ENCODE measurements at places on chromosomes 5 and 9.
A peak's percentile ranks its signal among the peaks of the same experiment; 100 is the strongest.

GRCh38 chr5:56313596-56313995, 80.5 kb upstream of the ANKRD55 start:
- no peak overlapping the region for H3K4me3 ChIP-seq
- peaks cover 2% of the 10 kb centered on the region for H3K36me3 ChIP-seq
- H3K27ac ChIP-seq, result no peak overlapping the region
- DNase-seq, result no peak
- H3K27me3 ChIP-seq, result no peaks in the 10 kb centered on the region

DNA sequence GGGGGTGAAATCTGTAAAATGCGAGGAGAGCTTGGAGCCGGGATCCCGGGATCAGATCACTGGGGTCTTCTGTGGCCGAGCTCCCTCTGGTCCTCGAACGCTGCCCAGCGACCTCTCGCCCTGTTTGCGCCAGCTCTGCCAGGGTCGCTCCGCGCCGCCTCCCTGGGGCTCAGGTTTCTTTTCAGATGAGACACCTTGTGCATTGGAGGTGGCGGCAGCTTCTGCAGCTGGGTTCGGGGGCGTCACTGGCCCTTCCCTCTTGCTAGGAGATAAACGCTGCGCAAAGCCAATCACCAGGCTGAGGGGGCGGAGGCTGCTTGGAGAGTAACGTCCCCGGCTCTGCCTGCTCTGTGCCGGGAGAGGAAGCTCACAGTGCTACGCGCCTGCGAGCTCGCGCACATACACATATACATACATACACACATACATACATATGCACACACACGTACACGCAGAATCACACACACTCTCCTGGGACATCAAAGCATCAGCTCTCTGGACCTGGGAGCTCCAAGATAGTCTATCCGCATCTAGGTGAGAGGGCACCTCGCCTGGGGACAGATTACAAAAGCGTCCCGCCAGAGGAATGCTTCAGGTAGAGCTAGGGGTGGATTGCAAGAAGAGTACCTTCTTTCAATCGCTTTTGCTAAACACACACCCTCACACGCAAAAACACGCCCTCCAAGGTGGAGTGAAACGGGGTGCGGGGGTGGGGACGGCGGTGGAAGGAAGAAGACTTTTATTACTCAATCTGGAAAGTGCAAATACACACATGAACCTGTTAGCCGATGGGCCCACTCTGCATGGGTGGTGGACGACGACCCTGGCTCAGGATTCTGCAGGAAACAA, at the start of gene ST8SIA4:
TSS of gene ST8SIA4 (minus strand) at position 244 of the 849 bp plus-strand sequence. CDS start 327 bp downstream, outside the sequence.
- H3K4me3 ChIP-seq, result peak within 1 kb of the TSS; percentile 93
- peaks cover 39% of the 10 kb centered on the region for H3K4me1 ChIP-seq
- H3K36me3 ChIP-seq, result peaks cover 22% of the 10 kb centered on the region
- DNase-seq, result peak; percentile 96
- H3K27me3 ChIP-seq, result no peaks in the 10 kb centered on the region

DNA sequence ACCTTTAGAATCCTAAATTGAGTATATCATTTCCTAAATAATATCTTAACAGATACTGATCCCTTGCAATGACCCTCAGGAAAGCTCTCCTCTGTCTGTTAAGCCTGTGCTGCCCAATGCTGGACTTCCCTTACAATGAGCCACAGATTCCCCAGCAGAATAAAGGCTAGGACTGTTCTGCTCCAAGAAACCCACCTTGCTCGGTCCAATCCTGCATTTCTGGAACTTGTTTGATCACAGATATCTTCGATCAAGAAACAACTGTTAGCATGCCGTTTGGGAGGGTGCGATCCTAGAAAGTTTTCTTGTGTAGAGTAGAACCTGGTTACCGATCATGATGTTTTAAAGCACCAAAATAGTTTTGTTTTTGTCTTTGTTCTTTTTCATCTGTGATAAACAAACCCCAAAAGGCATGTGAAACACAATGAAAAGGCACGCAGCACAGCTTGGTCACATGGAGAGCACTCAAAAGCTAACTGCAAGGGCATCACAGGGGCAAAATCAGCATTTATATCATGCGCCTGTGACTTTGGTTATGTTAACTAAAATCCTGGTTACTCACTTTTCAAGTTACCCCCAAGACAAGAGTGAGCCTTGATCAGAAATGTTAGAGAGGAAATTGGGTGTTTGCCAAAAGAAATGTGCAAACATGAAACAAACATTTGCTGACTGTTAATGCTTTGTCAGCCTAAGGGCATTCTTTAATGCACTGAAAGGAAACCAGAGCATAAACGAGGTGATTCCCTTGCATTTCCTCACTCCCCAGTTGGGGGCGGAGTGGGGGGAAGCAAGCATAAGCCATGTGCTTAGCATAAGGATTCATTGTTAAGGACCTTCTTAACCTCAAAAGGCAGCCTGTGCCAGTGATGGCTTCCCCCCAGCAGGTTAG, 61.9 kb upstream of the ADAMTS16 start:
- H3K27me3 ChIP-seq, result no peaks in the 10 kb centered on the region
- no peak for DNase-seq
- no peak overlapping the region for H3K27ac ChIP-seq
- no peak overlapping the region for H3K4me3 ChIP-seq

DNA sequence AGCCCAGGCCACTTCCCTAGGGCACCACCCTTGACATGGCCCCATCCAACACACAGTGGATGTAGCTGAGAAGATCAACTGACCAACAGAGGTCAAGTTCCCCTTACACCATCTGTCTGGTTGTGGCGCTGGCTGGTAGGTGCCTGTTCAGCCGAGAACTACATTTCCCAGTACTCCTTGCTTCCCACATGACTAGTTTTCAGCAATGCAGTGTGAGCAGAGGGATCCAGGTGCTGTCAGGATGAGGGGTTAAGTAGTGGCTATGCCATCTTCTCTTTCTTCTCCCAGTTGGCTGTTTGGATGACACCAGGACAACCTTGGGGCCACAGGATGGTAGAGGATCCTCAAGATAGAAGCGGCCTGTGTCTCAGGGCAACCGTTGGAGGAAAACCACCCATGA, 48.6 kb upstream of the SH3PXD2B start:
- H3K4me1 ChIP-seq, result no peaks in the 10 kb centered on the region
- no peak overlapping the region for H3K27ac ChIP-seq
- no peaks in the 10 kb centered on the region for H3K36me3 ChIP-seq

DNA sequence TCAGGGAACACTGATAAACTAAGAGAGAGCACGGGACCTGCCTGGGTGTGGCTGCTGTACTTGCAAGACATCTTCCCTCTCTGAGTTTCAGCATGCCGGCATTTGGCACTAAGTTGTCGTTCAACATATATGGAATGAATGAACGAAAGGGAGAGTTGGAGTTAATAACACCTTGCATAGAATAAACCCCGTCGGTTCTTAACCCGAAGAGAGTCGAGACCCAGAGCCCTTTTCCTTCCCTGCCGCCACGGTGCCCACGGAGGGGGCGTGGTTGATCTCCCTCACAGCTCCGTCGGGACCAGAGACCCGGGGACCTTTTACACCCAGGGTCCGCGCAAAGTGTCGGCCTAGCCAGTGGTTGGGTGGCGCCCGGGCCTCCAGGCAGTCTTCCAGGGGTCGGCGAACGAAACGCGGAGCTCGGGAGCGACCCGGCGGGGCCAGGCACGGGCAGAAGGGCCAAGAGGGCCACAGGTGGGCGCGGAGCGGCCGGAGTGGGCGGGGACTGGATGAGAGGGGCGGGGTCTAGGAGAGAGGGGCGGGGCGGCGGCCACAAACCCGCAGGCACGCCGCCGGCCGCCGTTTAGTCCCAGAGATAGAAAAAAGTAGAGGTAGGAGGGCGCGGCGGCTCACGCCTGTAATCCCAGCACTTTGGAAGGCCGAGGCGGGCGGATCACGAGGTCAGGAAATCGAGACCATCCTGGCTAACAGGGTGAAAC, 735 bp upstream of the RPL26L1 start:
- peak; percentile 64 for DNase-seq
- H3K27ac ChIP-seq, result peak overlapping the region; percentile 96
- H3K4me3 ChIP-seq, result peak overlapping the region; percentile 85
- peaks cover 4% of the 10 kb centered on the region for H3K27me3 ChIP-seq
- H3K4me1 ChIP-seq, result peaks cover 35% of the 10 kb centered on the region

- no peaks in the 10 kb centered on the region for H3K4me1 ChIP-seq
- H3K27me3 ChIP-seq, result no peaks in the 10 kb centered on the region
- DNase-seq, result no peak
- H3K4me3 ChIP-seq, result no peak overlapping the region
- no peaks in the 10 kb centered on the region for H3K36me3 ChIP-seq
Observed at GRCh38 chr9:89878687-89879086, 273.9 kb downstream of the GADD45G start.

DNA sequence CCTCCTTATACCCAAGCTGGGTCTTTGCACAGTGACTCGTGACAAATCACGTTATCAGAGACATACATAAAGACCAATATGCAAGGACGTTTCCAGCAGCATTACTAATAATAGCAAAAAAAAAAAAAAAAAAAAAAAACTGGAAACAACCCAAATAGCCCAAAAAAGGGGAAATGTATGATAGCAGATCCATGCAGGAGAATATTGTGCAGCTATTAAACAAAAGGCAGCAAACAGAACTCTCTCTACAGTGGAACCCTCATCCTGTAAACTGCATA, 37.7 kb downstream of the C5orf15 start:
- H3K27ac ChIP-seq, result peak overlapping the region; percentile 94
- no peak for DNase-seq
- H3K4me3 ChIP-seq, result peak overlapping the region; percentile 70
- H3K36me3 ChIP-seq, result no peaks in the 10 kb centered on the region

- H3K27me3 ChIP-seq, result no peaks in the 10 kb centered on the region
- no peak overlapping the region for H3K4me3 ChIP-seq
- H3K36me3 ChIP-seq, result no peaks in the 10 kb centered on the region
- H3K4me1 ChIP-seq, result no peaks in the 10 kb centered on the region
Observed at GRCh38 chr5:120258123-120258522, 206.0 kb upstream of the PRR16 start.

DNA sequence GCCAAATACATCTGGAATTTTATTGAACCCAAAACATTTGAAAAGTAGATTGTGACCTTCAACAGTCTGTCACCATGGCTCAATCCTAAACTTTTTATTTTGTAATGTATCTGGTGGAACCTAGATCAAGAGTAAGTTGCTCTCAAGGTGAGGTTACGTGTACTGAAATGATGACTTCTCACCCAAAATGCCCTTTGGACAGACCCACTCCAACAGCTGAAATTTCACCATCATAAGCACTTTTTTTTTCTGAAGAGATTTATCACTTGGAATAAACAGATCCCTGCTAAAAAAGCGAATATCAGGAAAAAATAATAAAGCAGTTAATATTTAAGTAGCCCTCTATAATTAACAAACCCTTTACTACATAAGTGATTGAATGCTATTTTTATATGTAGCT, 155.0 kb upstream of the FBXL7 start:
- H3K36me3 ChIP-seq, result no peaks in the 10 kb centered on the region
- no peak for DNase-seq
- no peaks in the 10 kb centered on the region for H3K27me3 ChIP-seq

DNA sequence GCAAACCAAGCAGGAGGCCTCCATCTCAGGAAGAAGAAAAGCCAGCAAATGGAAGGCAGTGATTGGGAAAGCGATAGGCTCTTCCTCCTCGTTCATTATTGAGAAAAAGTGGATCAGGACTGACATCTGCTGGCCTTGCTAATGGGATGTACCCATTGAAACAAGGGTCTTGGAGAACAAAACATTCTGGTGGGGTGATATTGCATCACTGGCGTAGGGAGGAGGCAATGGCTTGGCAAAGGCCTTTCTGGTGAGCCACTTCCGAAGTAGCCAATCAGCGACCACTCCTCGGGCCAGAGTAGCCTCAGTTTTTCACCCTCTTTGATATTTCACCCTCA, 86.7 kb upstream of the NFIB start:
- DNase-seq, result no peak
- H3K4me3 ChIP-seq, result no peak overlapping the region
- H3K27me3 ChIP-seq, result no peaks in the 10 kb centered on the region
- H3K4me1 ChIP-seq, result no peaks in the 10 kb centered on the region
- H3K27ac ChIP-seq, result no peak overlapping the region
- H3K36me3 ChIP-seq, result no peaks in the 10 kb centered on the region

GRCh38 chr9:2725898-2726649, 8.8 kb downstream of the KCNV2 start:
- H3K27ac ChIP-seq, result no peak overlapping the region
- H3K4me1 ChIP-seq, result no peaks in the 10 kb centered on the region
- H3K36me3 ChIP-seq, result peaks cover 2% of the 10 kb centered on the region
- H3K4me3 ChIP-seq, result no peak overlapping the region
- DNase-seq, result no peak

DNA sequence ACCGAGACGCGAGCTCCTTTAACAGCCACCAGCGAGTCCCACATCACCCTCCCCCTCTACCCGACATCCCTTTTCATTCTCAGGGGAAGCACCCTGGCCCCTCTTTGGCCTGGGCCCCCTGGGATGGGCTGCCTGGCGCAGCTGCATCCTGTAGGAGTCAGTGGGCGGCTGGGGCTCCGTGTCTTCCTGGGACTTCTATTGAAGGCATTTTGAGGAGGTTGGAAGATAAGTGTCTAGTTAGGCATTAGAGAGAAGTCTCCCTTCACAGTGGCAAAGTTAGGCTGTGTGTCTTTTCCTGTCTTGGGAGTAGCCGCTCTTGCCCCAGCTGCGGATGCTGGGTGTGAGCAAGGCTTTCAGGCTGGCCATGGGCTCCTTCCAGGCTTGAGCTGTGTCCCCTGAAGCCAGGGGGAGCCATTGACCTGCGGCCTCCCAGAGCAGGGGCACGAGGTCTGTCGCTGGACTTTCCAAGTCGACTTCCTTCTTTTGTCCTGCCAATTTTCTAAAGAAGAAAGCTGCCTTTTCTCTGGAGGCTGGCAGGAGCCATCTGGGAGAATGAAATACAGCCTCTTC, 18.6 kb upstream of the NKD2 start:
- H3K27ac ChIP-seq, result no peak overlapping the region
- DNase-seq, result no peak
- H3K27me3 ChIP-seq, result peaks cover 47% of the 10 kb centered on the region
- H3K36me3 ChIP-seq, result peaks cover 2% of the 10 kb centered on the region
- H3K4me1 ChIP-seq, result peaks cover 4% of the 10 kb centered on the region

GRCh38 chr9:21110708-21111576, 30.7 kb downstream of the IFNW1 start:
- H3K36me3 ChIP-seq, result no peaks in the 10 kb centered on the region
- H3K27me3 ChIP-seq, result peaks cover 7% of the 10 kb centered on the region
- H3K4me3 ChIP-seq, result no peak overlapping the region
- DNase-seq, result peak; percentile 52
- H3K4me1 ChIP-seq, result no peaks in the 10 kb centered on the region
- no peak overlapping the region for H3K27ac ChIP-seq

DNA sequence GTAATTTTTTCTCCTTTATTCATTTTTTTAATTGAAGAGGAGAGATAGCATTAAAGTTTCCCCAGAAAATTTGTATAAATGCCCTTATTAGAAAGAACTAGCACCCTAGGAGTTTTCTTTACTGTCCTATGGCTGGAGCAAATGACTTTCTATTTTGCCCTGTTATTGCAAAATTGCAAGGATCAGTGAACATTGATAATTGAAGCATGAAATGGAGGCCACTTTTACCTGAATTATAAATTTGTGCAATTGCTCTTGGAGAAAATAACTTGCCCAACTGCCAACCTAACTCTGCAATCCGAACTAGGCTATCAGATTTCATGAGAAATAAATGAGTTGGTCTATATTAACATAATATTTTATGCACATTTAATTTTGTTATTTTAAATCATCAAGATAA, 111.9 kb downstream of the MTRR start:
- no peaks in the 10 kb centered on the region for H3K36me3 ChIP-seq
- no peaks in the 10 kb centered on the region for H3K27me3 ChIP-seq
- no peak for DNase-seq
- H3K4me3 ChIP-seq, result no peak overlapping the region
